GM12878 (cell line): ENCODE measurements at places on chromosomes 13 and 19. TPM values are rescaled to one million over a fixed set of nuclear protein-coding genes. Genes with fewer than 3 reads are reported as not detected.

- no peaks in the 10 kb centered on the region for H3K27me3 ChIP-seq
- no peak overlapping the region for H3K27ac ChIP-seq
- H3K4me1 ChIP-seq: no peaks in the 10 kb centered on the region
- no peak overlapping the region for H3K4me3 ChIP-seq
- H3K36me3 ChIP-seq: peaks cover 12% of the 10 kb centered on the region
- no peak for DNase-seq
Observed at GRCh38 chr19:57872450-57872849, 16.4 kb downstream of the ZNF814 start.

DNA sequence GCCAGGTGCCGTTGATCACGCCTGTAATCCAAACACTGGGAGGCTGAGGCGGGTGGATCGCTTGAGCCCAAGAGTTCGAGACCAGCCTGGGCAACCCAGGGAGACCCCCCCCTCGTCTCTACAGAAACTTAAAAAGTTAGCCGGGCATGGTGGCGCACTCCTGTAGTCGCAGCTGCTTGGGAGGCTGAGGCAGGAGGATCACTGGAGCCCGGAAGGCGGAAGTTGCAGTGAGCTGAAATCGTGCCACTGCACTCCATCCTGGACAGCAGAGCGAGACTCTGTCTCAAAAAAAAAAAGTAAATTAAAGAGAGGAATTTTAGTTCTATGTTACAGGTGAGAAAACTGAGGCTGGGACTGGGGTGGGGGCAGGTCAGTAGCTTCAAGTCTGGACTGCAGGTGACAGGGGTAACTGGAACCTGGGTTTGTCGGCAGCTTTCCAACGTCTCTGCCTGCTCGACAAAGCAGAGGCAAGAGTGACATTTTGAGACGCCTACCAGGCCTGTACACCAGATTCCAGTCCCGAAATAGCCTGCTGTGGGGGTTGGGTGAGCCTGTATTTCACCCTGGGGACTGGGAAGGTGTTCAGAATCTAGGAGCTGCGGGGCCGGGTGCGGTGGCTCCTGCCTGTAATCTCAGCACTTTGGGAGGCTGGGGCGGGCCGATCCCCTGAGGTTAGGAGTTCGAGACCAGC lies 1.2 kb downstream of the SELENOW start:
- peak overlapping the region; percentile 94 for H3K4me3 ChIP-seq
- peaks cover 6% of the 10 kb centered on the region for H3K4me1 ChIP-seq

- H3K4me1 ChIP-seq: peaks cover 11% of the 10 kb centered on the region
- peak overlapping the region; percentile 1 for H3K27ac ChIP-seq
- H3K4me3 ChIP-seq: no peak overlapping the region
Observed at GRCh38 chr13:24618011-24618955, 61.9 kb upstream of the ATP12A start.

- H3K27me3 ChIP-seq: no peaks in the 10 kb centered on the region
- no peak overlapping the region for H3K4me3 ChIP-seq
- H3K36me3 ChIP-seq: no peaks in the 10 kb centered on the region
- no peak overlapping the region for H3K27ac ChIP-seq
- DNase-seq: no peak
- peaks cover 19% of the 10 kb centered on the region for H3K4me1 ChIP-seq
Observed at GRCh38 chr13:51768378-51768921, 35.5 kb downstream of the DHRS12 start.

- H3K27ac ChIP-seq: no peak overlapping the region
- peaks cover 4% of the 10 kb centered on the region for H3K27me3 ChIP-seq
- H3K4me1 ChIP-seq: no peaks in the 10 kb centered on the region
- H3K36me3 ChIP-seq: no peaks in the 10 kb centered on the region
Observed at GRCh38 chr13:51923983-51924539, 62.3 kb downstream of the CCDC70 start.

DNA sequence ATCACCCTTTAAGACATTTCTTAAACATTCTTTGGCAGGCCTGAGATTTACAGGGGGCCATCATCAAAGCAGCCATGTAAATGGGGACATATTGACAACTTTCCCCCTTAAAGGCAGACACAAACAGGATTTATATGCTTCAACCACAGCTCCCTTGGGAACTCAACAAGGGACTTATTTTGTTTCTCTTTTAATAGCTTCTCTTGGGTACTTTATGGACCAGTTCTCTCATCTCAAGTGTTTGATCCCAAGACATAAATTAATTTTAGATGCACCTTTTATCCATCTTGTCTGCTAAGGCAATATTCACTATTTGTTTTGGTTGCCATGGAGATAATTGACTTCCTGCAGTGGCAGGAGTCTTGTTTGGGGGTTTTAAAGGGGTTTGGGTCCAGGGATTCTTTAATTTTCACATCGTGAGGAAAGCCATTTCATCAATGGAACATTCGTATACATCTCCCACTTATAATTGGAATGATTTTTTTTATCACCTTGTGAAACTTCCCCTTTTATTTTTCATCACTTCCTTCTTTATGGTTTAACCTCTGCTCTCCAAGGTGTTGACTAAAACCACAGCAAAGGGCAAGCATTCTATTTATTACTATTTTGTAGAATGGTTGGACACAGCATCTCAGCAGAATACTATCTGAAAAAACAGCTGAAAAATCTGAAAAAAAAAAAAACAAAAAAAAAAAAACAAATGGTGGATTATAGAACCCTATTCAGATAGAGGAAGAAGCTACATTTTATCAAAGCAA lies 726.0 kb downstream of the DIAPH3 start:
- H3K36me3 ChIP-seq: no peaks in the 10 kb centered on the region
- H3K27me3 ChIP-seq: no peaks in the 10 kb centered on the region
- H3K4me1 ChIP-seq: no peaks in the 10 kb centered on the region
- H3K27ac ChIP-seq: no peak overlapping the region
- no peak overlapping the region for H3K4me3 ChIP-seq

- H3K36me3 ChIP-seq: no peaks in the 10 kb centered on the region
- DNase-seq: no peak
- no peaks in the 10 kb centered on the region for H3K4me1 ChIP-seq
- H3K4me3 ChIP-seq: peak overlapping the region; percentile 69
- H3K27me3 ChIP-seq: peaks cover 5% of the 10 kb centered on the region; the same call in 1 of the 2 replicates
Observed at GRCh38 chr13:20127262-20127561, 33.6 kb downstream of the GJA3 start.

- peaks cover 8% of the 10 kb centered on the region for H3K4me1 ChIP-seq
- DNase-seq: peak; percentile 2
- H3K27ac ChIP-seq: no peak overlapping the region
- H3K4me3 ChIP-seq: no peak overlapping the region
- H3K27me3 ChIP-seq: no peaks in the 10 kb centered on the region
- H3K36me3 ChIP-seq: peaks cover 9% of the 10 kb centered on the region
Observed at GRCh38 chr13:24459234-24459633, 53.3 kb downstream of the PARP4 start.

DNA sequence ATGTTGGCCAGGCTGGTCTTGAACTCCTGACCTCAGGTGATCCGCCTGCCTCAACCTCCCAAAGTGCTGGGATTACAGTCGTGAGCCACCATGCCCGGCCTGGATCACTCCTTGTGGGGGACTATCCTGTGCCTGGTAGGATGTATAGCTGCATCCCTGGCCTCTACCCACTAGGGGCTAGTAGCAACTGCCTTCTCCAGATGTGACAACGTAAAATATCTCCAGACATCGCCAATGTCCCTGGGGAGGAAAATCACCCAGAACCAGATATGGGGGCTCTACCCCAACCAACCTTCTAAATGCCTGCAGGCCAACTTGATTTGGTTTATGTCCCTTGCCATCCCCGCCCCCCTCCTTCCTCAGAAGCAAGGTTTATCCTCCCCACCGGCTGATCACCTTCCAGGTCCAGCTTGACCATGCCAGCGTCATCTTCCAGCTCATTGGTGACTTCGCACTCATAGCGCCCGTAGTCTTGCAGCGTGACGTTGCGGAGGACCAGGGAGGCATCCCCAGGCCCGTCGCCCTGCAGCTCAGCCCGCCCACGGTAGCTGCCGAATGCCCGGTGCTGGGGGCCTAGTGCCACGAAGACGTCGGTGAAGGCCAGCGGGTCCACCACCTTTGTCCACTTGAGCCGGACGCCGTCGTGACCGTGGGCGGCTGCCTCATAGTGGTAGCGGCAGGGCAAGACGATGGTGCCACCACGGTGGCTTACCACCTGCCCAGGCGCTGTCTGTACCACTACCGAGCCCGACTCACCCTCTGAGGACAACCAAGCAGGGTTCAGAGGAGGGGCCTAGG lies 12.5 kb downstream of the TM6SF2 start:
- H3K4me3 ChIP-seq: no peak overlapping the region
- H3K27me3 ChIP-seq: 0 out of 2 replicates have a peak, but pooled peaks cover 2% of the 10 kb centered on the region
- no peaks in the 10 kb centered on the region for H3K36me3 ChIP-seq

DNA sequence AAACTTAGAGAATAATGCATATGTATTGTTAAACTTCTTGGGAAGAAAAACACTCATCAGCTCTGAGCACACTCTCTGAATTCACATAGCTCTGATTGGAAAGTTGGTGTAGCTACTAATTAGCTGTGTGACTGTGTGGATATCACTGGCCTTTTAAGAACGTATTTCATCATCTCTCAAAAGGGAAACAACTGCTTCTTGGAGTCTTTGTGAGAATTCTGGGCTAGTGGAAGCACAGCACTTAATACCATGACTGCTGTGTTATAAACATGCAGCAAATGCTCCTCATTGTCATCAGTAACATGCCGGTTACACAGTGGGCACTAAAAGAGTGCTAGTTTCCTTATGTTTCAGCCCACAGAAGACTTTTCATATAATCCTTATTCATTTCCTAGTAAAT lies 220.9 kb upstream of the CSNK1A1L start:
- H3K4me1 ChIP-seq: no peaks in the 10 kb centered on the region
- H3K36me3 ChIP-seq: no peaks in the 10 kb centered on the region
- no peaks in the 10 kb centered on the region for H3K27me3 ChIP-seq
- no peak overlapping the region for H3K4me3 ChIP-seq
- H3K27ac ChIP-seq: no peak overlapping the region

GRCh38 chr13:101262306-101262705 lies 154.0 kb downstream of the NALCN start:
- H3K27me3 ChIP-seq: no peaks in the 10 kb centered on the region
- no peak overlapping the region for H3K4me3 ChIP-seq
- H3K27ac ChIP-seq: no peak overlapping the region
- DNase-seq: no peak
- H3K36me3 ChIP-seq: no peaks in the 10 kb centered on the region

GRCh38 chr19:14021474-14021873 lies 6.5 kb upstream of the RLN3 start:
- DNase-seq: no peak
- H3K4me3 ChIP-seq: no peak overlapping the region
- H3K36me3 ChIP-seq: no peaks in the 10 kb centered on the region
- H3K27me3 ChIP-seq: no peaks in the 10 kb centered on the region
- no peak overlapping the region for H3K27ac ChIP-seq

DNA sequence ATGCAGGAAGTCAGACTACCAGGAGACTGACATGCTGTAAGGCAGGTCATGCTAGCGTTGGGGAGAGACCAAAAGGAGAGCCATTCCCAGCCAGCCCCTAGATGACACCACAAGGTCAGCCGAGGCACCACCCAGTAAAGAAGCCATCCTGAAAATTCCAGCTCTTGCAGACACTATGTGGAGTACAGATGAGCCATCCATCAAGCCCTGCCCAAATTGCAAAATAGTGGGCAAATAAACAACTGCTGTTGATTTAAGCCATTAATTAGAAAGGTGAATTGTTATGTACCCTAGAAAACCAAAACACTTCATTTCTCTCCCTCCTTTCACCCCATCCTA lies 82.1 kb downstream of the TBC1D4 start:
- no peaks in the 10 kb centered on the region for H3K36me3 ChIP-seq
- no peaks in the 10 kb centered on the region for H3K27me3 ChIP-seq
- no peaks in the 10 kb centered on the region; the same call in 1 of the 2 replicates for H3K4me1 ChIP-seq
- no peak for DNase-seq

DNA sequence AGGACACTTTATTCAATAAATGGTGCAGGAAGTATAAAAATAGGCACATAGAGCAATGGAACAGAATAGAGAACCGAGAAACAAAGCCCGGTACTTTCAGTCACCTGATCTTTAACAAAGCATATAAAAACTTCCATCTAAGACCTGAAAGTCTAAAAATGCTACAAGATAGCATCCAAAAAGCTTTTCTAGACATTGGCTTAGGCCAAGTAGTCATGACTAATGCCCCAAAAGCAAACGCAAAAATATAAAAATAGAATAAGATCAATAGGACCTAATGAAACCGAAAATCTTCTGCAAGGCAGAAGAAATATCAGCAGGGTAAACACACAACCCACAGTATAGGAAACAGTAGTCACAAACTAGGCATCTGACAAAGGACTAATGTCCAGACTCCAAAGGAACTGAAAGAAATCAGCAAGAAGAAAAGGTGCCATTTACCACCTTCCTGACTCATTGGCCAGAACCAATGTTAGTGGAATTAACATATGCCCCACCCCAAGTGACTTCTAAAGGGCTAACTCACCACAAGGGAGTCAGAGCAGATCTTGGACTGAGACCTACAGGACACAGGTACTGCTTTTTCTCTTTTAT lies 40.8 kb upstream of the CEACAM21 start:
- H3K27me3 ChIP-seq: no peaks in the 10 kb centered on the region
- H3K27ac ChIP-seq: peak overlapping the region; percentile 70
- H3K4me1 ChIP-seq: peaks cover 44% of the 10 kb centered on the region
- H3K36me3 ChIP-seq: no peaks in the 10 kb centered on the region

GRCh38 chr13:73520566-73521289 lies 461.9 kb downstream of the KLF5 start:
- H3K4me3 ChIP-seq: no peak overlapping the region
- DNase-seq: no peak
- H3K4me1 ChIP-seq: no peaks in the 10 kb centered on the region
- no peaks in the 10 kb centered on the region for H3K27me3 ChIP-seq
- H3K36me3 ChIP-seq: no peaks in the 10 kb centered on the region

DNA sequence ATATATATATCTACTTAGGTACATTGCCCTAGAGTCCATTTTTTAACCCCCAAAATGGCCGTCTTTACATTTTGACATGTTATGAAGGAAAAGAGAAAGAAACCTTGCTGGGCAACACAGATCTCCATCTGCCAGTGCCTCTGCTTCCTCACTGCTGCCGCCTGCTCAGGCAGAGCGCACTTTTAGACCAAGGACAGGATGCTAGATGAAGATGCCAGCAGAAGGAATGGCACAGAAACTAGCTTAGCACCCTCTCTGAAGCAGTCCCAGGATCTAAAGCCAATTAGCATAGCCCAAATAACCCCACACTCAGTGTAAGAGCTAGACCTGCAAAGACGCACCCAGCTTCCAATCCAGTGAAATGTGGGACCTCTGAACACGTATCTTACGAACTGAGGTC lies 111.9 kb downstream of the RXFP2 start:
- no peaks in the 10 kb centered on the region for H3K4me1 ChIP-seq
- H3K36me3 ChIP-seq: no peaks in the 10 kb centered on the region
- DNase-seq: no peak
- no peak overlapping the region for H3K27ac ChIP-seq

NTF4 gene
- total RNA-seq: not detected in 2 replicates

SYCN gene
- 0.37 and 0.54 TPM in 2 replicates for total RNA-seq

S1PR2 gene
- 19.1 and 19.6 TPM in 2 replicates for total RNA-seq

ZNF285 gene
- total RNA-seq: 0.19 TPM in 1 of 2 replicates, not detected in the other

CYP2F1 gene
- not detected in 2 replicates for total RNA-seq

C19orf85 gene
- not detected in 2 replicates for total RNA-seq

ABCC4 gene
- total RNA-seq: 35.6 and 36.4 TPM in 2 replicates

VAV1 gene
- total RNA-seq: 65.4 and 76.8 TPM in 2 replicates

PTPRH gene
- 0.08 and 0.13 TPM in 2 replicates for total RNA-seq

LYPD3 gene
- total RNA-seq: not detected in 2 replicates

OPA3 gene
- total RNA-seq: 18.1 and 22.2 TPM in 2 replicates
